ENCODE measurements at places on chromosomes 16 and 17.

DNA sequence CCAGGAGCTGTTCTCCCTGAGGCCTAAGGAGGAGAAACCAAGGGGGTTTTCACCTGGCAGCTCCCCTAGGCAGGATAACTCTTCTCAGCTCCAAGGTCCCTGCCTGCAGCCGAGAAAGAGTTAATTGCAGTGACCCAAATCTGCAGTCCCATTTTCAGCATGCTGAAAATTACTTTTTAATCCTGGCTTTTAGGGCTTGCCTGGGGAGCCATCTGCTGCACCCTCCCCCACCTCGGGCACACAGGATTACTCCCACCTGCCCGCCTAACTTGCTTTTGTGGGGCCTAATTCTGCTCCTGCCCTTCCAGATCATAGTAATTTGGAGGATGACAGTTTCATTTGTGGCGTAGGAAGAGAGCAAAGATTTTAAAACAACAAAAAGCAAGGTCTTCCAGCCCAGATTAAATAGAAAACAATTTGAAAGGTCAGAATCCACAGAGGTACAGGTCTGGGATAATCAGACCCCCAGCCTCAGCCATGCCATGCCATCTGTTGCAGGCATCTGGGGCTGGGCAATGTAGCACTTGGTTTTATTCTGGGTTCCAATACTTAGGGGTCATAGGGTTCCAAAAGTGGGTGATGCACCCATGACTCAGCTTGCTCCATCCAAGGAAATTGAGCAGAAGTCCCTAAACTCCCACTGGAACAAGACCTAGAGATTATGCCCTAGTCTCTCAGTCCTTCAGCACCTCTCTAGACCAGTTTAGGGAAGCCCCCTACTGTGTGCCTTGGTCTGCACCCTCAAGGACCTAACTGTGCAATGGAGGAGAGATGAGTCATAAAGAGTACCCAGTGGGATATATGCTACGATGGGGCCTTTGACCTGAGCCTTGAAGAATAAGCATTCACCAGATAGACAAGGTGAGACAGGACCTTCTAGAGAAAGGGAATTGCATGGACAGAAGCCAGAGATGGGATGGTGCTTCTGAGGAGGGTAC is 64.5 kb upstream of the NLK start:
- no peak for DNase-seq

DNA sequence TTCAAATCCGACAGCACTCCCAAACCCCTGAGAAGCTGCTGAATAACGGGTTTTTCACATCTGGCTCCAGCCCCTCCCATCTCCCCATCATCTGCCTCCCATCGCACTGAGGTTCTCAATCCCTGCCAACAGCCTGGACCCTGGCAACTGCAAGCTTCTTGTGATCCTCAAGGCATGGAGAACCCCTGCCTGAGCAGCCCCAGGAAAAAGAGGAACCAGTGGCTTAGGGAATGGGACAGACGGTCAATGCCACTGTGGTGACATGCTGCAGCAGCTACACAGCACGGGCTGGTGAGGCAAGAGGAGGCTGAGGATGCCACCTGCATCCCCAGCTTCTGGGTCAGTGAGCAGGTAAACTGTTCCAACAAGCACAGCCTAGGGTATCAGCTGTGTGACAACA is 3.3 kb upstream of the MBTPS1 start:
- no peak for DNase-seq

- no peak for DNase-seq
Measured at GRCh38 chr17:50807009-50807408, 28.4 kb upstream of the WFIKKN2 start.

GRCh38 chr17:3889325-3890012 is 3.4 kb downstream of the CAMKK1 start:
- DNase-seq = no peak

DNA sequence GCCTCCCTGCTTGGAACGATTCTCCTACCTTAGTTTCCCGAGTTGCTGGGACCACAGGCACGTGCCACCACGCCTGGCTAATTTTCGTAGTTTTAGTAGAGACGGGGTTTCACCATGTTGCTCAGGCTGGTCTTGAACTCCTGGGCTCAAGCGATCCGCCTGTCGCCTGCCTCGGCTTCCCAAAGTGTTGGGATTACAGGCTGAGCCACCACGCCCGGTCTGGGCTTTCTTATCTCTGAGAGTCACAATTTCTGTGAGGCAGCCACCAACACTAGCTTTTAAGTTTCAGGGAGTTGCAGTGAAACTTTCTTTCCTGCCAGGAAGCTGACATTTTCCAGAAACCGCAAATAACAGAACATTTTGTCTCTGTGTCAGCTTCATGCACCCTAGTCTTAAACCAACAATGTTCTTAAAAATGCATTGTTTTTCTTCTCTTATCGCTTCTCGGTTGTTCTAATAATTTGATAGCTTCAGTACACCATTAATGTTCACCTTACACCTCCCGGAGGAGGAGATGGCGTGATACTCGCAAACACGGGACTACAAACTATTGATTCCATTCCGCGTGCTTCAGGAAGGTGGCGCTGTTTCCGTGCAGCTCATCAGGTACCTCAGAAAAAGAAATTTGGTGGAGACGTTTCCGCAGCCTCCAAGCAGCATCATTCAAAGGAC is 7.4 kb upstream of the DHRS7B start:
- peak; percentile 83 for DNase-seq

DNA sequence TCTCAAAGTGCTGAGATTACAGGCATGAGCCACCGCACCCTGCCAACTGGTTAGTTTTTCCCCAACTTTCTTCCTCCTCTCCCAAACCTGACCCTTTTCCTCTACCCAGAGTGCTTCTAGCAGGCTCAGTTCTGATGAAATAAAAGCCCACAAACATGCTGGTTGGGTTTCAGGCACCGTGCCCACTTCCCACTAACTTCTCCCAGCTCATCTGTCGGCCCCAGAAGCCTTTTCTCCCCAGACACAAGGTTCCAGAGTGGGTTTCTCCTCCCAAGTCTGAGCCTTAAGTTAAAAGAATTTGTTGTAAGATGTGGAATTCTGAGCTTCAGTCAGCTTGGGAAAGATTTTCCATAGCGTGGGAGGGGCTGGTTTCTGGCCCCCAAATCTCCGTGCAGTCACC is 11.5 kb upstream of the SCN4A start:
- DNase-seq = peak; percentile 48

GRCh38 chr16:66902648-66903543 is 15.8 kb downstream of the CDH16 start:
- no peak for DNase-seq

DNA sequence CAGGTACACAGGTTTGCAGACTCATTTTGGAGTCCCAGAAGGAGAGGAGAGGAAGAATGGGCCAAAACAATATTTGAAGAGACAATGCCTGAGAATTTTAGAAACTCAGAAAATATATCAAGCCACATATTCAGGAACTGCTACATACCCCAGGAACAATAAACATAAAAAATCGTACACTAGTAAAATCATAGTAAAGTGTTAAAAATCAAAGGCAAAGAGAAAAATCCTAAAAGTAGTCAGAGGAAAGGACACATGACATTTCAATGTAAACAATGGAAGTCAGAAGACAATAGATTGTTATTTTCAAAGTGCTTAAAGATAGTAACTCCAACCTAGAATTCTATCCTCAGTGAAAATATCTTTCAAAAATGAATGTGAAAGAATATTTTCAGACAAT is 28.5 kb upstream of the NACA2 start:
- no peak for DNase-seq
